ENCODE measurements at places on chromosomes 16 and 17. TPM values are rescaled to one million over a fixed set of nuclear protein-coding genes. Genes with fewer than 3 reads are reported as not detected.

GRCh38 chr17:77470800-77471733 is 330.3 kb downstream of the SEC14L1 start:
- DNase-seq, result peak; percentile 76

GRCh38 chr17:41322094-41322902 is 6.8 kb upstream of the KRTAP17-1 start:
- peak; percentile 23 for DNase-seq

DNA sequence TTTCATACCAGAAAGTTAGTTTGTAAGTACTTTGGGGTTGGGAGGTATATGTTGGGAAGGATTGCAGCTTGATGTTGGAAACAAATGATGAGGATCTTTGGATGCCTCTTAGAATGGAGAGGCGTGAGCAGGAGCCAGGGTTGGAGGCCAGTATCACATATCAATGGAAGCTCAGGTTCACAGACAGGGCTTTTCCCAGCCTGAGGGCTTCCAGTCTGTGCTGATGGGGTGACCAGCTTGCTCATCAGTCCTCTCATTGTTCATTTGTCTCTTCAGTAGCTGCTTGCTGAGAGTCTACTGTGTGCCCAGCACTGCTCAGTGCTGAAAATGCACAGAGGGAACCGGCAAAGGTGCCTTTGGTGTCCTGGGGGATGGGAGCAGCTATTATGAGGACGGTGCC is 5.8 kb downstream of the DNAAF1 start:
- no peak for DNase-seq

DNA sequence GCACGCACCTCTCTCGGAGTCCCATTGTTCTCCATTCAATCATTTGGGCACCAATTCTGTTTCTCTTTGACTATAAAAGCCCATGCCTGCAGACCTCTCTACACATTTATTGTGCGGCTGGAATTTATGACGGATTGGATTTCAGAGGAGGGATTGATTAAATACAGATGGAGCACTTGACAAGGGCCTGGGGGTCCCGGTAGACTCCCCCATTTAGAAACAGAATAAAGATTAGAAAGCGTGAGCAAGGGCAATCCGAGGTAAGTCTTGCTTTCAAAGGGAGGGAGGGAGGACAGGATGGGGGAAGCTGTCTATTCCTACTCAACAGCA is 15.1 kb upstream of the PITPNM3 start:
- no peak for DNase-seq

DNA sequence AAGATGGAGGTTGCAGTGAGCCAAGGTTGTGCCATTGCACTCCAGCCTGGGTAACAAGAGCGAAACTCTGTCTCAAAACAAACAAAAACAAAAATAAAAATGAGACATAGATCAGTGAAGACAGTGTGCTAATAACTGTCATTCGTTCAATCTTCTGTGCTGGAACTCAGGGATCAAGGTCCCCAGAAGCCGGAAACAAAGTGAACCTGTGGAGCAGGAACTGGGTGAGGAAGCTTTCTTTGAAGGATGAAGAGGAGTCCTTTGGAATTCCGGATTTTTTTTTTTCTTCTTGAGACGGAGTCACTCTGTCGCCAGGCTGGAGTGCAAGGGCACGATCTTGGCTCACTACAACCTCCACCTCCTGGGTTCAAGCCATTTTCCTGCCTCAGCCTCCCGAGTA is 2.1 kb upstream of the SLC2A4 start:
- no peak for DNase-seq

DNA sequence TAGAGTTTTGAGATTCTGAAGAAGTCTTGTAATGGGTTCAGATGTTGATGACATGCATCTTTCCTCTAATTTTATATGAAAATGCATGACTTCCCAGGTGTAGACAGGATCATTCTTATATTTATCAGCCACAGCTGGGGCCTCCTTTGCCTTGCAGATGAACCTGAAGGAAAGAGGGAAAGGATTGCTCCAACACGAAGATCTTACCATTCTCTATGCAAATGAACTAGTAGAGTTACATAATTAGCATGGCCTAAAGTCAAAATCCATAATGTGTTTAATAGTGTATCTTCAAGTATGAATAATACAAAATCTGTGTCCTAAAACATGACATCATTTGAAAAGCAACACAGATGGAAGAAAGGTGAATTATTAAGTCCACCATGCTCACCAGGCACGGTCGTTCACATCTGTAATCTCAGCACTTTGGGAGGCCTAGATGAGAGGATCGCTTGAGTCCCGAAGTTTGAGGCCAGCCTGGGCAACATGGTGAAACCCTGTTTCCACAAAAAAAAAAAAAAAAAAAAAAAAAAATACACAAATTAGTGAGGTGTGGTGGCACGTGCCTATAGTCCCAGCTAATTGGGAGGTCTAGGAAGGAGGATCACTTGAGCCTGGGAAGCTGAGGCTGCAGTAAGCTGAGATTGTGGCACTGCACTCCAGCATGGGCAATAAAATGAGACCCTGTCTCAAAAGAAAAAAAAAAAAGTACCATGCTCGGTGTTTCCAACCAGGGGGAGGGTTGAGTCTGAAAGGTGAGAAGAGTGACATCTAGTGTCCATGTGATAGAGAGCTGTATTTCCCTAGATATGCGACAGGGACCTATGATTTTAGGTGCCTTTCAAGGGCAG is 6.3 kb downstream of the VWA3A start:
- DNase-seq, result peak; percentile 61

- no peak for DNase-seq
Observed at GRCh38 chr17:17024778-17025300, 17.4 kb upstream of the MPRIP start.

DNA sequence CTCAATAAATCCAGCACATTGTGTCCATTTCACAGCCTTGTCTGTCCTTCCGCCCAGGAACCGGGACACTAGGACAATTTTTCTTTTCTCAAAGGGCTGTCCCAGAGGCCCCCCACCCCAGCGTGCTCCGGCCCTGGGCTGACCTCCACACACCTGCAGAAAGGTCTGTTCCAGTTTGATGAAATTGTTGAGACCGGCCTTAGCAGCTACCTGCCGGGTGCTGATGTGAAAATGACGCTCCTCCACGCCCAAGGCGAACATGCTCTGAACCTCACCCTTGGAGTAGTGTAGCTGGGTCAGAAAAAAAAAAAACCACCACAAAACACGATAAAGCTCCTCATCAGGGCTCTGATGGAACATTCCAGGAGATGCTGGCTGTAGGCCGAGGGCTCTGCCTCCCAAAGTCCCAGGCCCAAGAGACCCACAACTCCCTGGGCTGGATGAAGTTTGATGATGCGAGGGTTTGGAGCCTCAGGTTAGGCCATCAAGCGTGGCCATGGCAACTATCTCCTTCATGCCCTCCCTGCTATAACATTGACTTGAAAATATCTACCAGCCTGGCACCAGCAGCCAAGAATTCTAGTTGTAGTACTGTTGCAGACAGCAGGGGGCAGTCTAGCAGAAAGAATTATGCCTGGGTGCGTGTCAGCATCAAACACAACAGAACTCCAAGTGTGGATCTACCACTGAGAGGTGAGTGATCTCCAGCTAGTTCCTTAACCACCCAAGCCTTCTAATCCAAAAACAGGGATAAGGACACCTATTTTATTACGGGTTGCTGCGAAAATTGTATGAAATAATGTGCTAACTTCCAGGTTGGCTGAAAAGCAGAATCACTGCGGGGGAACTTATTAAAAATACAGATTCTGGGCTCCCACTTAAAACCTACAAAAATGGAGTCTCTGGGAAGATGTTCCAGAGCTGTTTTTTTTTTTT is 62.1 kb downstream of the RMI2 start:
- peak; percentile 51 for DNase-seq

DNA sequence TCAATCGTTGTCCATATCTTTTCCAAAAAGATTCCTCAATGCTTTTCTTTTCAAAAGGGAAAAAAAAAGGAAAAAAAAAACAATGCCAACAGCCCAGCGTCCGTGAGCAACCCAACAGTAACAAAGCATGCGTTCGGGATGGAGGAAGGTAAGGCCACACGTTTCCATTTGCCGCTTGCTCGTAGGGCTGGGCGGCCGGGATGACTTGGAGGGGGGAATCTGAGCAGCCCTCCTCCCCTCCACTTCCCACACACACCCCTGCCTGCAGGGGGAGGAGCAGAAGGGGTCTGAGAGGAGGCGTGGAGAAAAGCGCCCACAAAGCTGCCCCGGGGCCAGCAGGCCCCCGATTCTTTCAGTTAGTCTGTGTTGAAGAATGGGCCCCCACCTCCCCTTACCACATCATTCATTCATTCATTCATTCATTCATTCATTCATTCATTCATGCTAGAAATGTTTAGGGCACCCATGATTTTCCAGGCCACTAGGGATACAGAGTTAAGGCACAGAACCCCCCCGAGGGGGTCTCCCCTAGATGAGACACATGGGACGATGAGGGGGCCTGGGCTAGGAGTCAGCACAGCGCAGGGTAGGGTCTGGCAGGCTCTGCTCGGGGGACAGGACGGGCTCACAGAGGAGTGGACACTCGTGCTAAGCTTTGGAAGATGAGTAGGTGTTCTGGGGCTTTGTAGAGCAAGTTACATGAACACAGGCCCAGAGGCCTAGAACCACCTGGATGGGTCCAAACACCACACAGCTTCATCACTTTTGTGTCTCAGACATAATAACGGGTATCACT is 10.9 kb upstream of the TBX2 start:
- no peak for DNase-seq

GRCh38 chr16:75687361-75687760 is 10.6 kb upstream of the CPHXL2 start:
- DNase-seq, result no peak

DNA sequence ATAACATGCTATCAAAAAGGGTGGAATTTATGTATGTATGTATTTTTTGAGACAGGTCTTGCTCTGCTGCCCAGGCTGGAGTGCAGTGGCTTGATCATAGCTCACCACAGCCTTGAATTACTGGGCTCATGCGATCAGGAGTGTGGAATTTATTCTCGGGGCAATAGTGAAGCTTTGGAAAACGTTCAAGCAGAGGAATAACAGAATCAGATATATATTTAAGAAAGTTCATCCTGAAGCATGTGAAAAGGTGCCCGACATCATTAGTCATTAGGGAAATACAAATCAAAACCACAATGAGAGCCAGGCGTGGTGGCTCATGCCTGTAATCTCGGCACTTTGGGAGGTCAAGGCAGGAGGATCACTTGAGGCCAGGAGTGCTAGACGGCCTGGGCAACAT is 7.7 kb upstream of the ITGAE start:
- no peak for DNase-seq

GRCh38 chr17:78016852-78017251 is 58.3 kb downstream of the TNRC6C start:
- no peak for DNase-seq

- no peak for DNase-seq
Observed at GRCh38 chr17:8986295-8986694, 20.8 kb upstream of the PIK3R5 start.

GRCh38 chr17:77002103-77003045 is 134.2 kb downstream of the MGAT5B start:
- DNase-seq, result no peak

GRCh38 chr17:61368049-61368831 is 31.4 kb upstream of the TBX2 start:
- no peak for DNase-seq

DNA sequence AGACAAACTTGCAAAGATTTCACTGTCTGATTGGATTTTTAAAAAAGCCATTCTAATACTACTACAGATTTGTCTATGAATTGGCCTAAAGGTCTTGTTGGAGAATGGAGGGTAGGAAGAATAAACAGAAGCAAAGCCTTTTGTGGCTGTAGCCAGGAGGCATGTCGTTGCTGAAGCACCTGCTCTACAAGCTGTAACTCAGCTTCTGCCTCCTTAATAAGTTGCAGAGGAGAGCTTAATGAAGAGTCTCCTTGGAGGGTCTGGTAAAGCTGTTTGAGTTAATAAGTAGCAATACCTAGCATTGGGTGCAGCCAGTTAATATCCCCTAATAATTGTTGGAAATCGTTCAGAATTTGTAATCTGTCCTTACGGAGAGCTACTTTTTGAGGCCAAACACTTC is 10.0 kb upstream of the ZNF689 start:
- no peak for DNase-seq

The UTS2R gene
- not detected for total RNA-seq

The B4GALNT2 gene
- under 0.01 TPM for total RNA-seq

The IRX6 gene
- not detected for total RNA-seq

The LGALS9B gene
- not detected for total RNA-seq

The TMIGD1 gene
- not detected for total RNA-seq

The ALDH3A1 gene
- under 0.01 TPM for total RNA-seq

The GRAPL gene
- total RNA-seq, result 56.0 TPM

The GP1BA gene
- not detected for total RNA-seq

The TCAP gene
- total RNA-seq, result 0.51 TPM

The MPHOSPH6 gene
- total RNA-seq, result 14.3 TPM

The FSCN2 gene
- 0.76 TPM for total RNA-seq

The ZG16 gene
- total RNA-seq, result not detected

The POLR2C gene
- total RNA-seq, result 98.3 TPM

The NPW gene
- 1.3 TPM for total RNA-seq
